ENCODE measurements at places on chromosomes 4 and X. TPM values are rescaled to one million over a fixed set of nuclear protein-coding genes. Genes with fewer than 3 reads are reported as not detected.

DNA sequence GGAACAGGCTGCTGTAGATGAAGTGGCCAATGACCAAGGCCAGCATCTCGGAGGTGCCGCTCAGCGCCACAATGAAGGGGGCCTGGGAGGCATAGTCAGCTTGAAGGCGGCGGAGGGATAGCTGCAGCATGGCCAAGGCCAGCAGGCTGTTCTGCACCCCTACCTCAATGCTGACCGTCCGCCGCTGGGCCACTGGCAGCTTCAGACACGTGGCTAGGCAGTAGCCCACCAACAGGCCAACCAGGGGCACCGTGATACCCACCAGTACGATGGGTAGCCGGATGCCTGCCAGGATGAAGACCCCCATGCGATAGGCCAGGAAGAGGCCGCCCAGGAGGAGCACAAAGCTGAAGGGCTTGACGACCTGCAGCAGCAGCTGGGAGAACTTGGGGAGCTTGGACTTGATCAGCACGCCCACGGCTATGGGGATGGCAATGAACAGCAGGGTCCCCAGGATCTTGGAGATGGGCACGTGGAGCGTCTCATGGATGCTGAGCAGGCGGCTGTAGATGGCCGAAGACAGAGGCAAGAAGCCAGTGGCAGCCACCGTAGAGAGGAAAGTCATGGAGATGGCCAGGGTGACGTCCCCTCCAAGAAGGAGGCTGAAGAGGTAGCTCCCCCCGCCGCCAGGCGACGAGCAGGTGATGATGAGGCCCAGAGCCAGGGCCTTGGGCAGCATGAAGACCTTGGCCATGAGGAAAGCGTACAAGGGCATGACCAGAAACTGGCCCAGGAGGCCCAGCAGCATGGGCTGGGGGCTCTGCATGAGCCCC lies 1.3 kb upstream of the UBL4A start:
- peak; percentile 62 for DNase-seq

GRCh38 chrX:131577999-131578734 lies 34.3 kb downstream of the OR13H1 start:
- no peak for DNase-seq

- no peak for DNase-seq
Observed at GRCh38 chrX:84715315-84715714, 213.1 kb upstream of the HDX start.

The OTC gene
- 0.49 TPM for total RNA-seq

The FAM47C gene
- not detected for total RNA-seq

The AMTN gene
- total RNA-seq, result not detected
